Activated naive CD4-positive, alpha-beta T cell treated with Interleukin-2 at 50 U/mL for 16 hours (primary cell): ENCODE measurements at places on chromosomes 4 and X.

DNA sequence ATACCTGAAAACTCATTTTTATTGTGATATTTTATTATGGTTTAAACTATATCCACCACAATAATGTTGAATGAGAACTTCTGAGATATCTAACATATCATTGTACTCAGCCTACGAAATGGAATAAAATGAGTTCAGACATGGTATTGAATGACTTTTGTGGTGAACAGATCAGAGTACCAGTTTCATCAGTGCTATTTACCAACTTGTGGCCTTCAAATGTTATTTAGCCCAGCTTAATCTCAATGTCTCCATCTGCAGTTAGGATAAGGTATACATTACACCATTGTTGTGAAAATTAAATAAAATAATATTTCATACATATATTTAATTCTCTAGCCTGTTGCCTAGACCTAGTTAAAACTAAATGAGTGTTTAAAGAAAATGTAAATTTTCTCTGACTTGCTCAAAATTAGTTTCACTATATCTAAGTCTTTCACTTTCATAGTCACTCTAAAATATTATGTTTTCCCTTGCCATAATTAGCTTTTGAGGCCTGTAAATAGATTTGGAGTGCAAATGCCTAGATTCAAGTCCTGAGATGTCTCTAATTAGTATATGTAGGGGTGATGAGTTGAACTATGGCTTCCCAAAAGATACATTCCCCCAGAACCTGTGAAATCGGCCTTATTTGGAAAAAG, 594.2 kb downstream of the STPG2 start:
- DNase-seq: no peak

DNA sequence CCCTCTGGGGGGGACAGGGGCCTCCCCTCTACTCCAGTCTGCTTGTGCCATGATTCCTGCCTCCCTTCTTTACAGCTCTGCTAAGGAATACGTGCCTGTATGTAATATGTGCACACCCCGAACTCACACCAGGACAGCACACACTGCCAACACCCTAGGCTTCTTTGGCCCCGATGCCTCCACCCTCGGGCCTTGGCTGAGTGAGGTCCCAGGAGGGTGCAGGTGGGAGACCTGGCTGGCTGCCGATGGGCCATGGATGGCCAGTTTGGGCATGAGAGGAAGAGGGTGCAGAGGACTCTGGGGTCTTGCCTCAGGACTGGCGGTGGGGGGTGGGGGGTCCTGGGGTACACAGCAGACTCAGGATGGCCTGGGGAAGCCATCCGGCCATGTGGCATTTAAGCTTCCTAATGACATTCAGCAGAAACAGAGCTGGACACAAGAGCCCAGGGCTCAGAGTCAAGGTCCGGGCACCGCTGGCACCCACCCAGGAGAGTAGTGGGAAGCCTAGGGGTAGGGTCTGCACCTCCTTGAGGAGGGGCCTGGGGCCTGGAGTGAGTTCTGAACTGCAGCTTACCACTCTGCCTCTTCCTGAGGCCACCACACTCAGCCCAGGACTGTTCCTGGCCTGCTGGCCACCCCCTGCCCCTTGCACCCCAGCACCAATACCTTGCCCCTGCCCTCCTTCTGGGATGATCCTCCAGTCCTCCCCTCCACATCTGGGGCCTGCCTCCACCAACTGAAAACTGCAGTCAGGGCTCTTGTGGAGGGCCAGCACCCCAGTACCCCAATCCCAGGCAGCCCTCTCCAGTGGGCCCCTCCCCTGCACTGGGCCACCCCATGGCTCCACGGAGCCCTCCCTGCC, 2.1 kb upstream of the PCGF3 start:
- DNase-seq: no peak

GRCh38 chr4:118235566-118236120, 117.2 kb downstream of the PRSS12 start:
- no peak for DNase-seq

GRCh38 chr4:1044469-1045192, 33.2 kb downstream of the FGFRL1 start:
- no peak for DNase-seq
